ENCODE measurements at places on chromosomes 2 and 18.

GRCh38 chr2:134389381-134389780 is 135.5 kb downstream of the MGAT5 start:
- no peak for DNase-seq

GRCh38 chr2:98759338-98759737 is 28.4 kb upstream of the MGAT4A start:
- DNase-seq, result no peak

- DNase-seq, result peak; percentile 27
These were observed 1.3 kb downstream of the GORASP2 start for GRCh38 chr2:170930131-170930990.

DNA sequence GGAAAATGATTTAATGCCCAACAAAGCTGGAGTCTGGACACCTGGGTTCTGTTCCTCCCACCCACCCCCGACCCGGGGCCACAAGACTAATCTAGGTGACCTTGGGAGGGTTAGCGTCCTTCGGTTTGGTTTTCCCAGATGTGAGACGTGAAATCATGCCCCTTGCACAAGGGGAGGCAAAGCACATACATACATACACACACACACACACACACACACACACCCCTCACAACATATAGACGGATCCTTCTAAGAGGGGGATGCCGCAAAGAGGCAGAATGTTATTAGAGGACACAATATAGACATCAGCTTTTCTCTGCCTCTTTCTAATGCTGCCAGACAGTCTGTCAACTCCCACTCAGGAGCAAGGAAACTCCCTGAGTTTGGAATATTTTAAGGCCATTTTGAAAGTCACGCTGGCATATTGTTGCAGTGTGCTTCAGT is 616 bp upstream of the RBMS1 start:
- peak; percentile 49 for DNase-seq

DNA sequence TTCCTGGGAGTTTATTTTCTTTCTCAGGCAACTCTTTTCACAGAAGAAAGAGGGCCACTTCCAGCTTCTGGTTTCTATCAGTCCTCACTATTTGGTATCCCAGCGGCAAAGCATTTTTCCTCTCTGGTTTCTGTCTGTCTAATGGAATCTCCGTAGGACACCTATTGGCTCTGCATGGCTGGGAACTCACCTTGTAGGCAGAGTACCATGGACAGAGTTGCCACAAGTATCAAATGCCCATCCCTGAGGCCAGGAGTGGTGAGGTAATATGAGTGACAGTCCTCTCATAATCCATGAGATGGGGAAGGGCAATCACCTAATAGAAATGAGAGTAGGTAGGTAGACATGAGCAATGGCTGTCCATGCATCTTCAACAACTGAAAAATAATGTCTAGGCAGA is 369.5 kb upstream of the PIK3C3 start:
- no peak for DNase-seq

DNA sequence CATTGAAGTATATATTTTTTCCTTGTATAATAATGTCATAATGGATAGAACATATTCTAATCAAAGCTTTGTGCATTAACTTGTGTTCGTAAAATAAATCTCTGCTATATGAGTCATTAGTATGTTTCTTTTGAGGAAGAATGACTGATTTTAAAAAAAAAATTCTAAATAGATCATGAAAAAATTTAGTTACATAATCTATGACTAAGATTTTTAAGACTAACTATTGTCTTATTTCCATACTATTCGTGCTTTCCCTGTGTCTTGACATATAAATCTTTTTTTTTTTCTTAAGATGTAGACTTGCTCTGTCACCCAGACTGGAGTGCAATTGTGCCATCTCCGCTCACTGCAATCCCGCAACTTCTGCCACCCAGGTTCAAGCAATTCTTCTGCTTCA is 226.1 kb downstream of the DSEL start:
- peak; percentile 18 for DNase-seq

- DNase-seq, result no peak
These were observed 15.6 kb downstream of the APLF start for GRCh38 chr2:68483011-68483410.

- no peak for DNase-seq
These were observed 38.7 kb downstream of the PSD4 start for GRCh38 chr2:113212245-113213060.

DNA sequence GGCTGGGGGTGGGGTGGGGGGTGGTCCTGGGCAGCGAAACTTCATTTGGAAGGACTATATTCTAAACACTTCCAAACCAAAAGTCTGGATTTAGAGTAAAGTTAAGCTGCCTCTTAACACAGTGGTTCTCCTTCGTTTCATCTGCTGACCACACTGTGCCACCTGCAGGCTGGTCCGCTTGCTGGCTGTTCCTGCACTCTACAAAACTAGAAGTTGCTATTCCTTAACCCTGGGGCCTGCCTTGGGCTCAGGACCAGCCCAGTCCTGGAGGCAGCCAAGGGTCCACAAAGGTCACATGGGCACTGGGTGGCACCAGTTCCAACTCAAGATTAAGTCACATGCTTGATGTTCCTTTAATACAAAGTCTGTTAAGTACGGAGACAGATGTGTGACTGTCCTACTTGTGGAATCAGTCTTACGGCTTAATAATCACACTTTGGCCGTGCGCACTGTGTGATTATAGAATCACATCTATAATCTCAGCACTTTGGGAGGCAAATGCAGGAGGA is 195.4 kb downstream of the FAM210A start:
- DNase-seq, result peak; percentile 55

GRCh38 chr2:241859436-241860183 is 916 bp upstream of the PDCD1 start:
- DNase-seq, result peak; percentile 40

GRCh38 chr2:148593421-148593820 is 51.1 kb upstream of the EPC2 start:
- DNase-seq, result peak; percentile 30

- peak; percentile 39 for DNase-seq
These were observed 72.1 kb upstream of the CAB39 start for GRCh38 chr2:230640540-230641011.

DNA sequence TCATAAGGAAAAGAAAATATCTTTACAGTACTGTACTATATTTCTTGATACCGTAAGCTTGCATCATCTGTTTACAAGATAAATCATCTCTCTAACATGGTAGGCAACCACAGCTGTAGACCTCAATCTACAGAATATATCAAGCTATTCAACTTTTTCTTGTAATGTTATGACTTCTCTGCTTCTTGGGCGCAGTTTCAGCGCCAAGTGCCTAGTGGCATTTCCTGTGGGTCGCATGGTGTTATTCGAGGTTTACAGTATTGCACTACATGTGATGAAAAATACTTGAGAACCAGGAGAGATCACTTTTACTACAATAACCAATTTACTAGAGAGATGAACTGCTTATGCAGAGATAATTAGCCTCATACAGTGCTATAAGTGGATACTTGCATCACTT is 34.0 kb upstream of the SESTD1 start:
- DNase-seq, result no peak

- DNase-seq, result no peak
These were observed 1.2 kb downstream of the EPB41L3 start for GRCh38 chr18:5542515-5543035.

DNA sequence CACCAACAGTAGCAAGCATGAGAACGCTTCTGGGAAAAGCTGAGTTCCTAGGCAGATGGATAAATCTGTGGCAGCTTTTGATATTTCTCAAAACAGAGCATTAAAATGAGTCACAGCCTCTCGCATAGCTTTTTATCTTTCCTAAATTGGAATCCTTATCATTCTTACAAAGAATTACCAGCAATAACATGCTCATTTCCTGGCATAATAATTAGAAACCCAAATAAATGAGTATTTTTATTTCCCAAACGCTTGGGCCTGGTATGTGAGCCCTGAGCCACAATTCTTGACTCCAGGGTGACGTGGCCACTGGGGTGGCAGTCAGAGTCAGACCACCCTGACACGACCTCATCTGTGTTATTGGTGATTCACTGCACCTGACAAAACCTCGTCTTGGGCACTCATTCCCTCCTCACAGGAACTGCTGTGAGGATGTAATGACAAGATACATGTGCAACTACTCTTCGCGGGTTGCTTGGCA is 210.7 kb downstream of the ARL4C start:
- peak; percentile 33 for DNase-seq

GRCh38 chr2:121362774-121363173 is 77.8 kb upstream of the TFCP2L1 start:
- DNase-seq, result no peak

DNA sequence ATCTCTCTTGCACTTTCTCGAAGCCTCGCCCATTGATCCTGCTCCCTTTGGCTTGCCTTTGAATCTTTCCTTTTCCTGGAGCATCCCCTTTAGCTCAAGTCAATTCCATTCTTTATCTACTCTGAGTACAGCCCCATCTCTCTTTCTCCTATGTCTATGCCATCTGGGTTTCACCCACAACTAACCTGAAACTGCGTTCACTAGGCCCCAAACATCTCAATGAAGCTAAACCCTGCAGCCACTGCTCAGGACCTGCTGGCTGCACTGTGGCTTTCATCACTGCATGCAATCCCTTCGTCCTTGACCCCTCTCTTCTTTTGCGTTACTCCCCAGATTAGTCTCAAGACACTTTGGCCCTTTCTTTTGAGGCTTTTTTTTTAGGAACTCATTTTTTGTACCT is 81.6 kb upstream of the CYRIA start:
- DNase-seq, result no peak

DNA sequence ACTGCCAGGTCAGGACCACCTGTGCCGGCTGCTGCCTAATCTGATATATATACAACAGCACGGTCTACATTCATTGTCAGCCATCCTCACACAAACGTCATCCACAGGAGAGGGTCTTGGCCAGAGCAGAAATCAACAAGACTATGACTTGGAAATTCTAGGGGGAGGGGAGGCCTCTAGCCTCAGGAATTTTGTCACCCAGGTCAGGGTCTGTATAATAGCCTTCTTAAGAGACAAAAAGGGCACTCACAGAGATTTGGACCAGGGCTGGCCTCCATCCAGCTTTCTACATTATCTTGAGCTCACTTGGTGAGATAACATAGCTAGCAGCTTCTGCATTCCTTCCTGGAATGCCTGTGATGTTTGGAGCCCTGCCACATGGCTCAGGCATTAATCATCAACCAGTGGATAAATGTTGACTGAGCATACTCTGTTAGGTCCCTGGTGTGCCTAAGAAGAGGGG is 50.4 kb upstream of the CTIF start:
- peak; percentile 96 for DNase-seq

DNA sequence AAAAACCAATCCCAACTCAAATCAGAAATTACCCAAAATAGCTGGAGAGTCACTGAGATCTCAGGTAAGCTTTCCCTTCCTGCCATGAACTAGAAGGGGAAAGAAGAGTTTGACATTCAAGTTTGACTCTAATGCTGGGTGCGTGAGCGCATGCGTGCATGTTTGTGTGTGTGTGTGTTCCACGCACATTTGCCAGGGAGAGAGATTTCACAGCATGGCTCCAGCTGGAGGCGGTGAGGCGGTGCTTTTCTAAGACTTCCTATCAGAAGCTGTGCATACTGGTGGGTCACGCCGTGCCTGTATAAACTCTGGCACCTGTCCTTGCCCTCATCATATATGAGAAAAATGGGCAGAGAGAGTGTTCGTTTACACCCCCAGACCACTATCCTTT is 116.2 kb downstream of the MSH2 start:
- DNase-seq, result no peak

- no peak for DNase-seq
These were observed 27.1 kb downstream of the ST3GAL5 start for GRCh38 chr2:85861650-85862049.

DNA sequence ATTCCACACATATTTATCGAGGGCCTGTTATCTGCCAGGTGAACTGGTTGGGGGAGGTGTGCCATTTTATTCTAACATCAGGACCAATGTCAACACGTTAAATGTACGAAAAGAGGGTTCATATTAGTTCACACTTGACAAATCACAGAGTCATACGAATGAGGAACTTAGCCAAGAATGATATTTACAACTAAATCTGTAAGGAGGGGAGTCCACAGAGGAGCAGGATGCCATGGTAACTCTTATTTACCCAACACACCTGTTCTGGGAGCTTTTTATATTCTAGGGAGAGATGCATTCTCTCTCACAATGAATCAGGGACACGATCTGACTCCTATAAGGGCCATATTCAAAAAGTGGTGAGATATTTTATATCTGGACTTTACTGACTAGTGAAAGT is 144.1 kb downstream of the CDC42EP3 start:
- no peak for DNase-seq

DNA sequence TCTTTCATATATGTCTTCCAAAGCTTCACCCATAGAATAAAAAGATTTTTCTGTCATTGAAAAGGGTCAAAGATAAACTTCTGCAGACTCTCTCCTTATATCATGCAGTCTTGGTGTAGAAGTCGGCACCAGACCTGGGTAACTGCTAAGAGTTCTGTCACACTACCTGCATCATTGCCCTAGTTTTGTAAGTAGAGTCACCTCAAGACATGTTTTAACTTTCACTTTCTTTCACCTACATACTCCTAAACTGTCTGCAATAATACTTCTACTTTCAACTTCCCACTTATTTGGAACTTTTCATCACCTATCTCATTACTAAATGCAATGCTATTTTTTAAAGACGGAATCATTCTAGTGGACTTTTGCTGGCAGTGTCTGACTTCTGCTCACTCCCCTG is 475.6 kb upstream of the VRK2 start:
- DNase-seq, result no peak

DNA sequence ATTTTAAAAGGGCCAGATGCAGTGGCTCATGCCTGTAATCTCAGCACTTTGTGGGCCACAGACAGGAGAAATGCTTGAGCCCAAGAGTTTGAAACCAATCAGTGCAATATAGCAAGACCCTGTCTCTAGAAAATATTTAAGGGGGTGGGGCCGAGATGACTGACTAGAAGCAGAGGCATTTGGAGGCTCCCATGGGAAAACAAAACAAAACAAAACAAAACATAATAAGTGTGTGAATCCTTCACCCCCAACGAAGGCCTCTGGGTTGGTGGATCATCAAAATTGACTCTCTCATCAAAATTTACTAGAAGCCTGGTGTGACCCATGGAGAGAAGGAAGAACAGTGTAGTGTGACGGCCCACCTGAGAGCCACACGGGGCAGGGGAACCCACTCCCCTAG is 560.9 kb downstream of the LRP1B start:
- no peak for DNase-seq

DNA sequence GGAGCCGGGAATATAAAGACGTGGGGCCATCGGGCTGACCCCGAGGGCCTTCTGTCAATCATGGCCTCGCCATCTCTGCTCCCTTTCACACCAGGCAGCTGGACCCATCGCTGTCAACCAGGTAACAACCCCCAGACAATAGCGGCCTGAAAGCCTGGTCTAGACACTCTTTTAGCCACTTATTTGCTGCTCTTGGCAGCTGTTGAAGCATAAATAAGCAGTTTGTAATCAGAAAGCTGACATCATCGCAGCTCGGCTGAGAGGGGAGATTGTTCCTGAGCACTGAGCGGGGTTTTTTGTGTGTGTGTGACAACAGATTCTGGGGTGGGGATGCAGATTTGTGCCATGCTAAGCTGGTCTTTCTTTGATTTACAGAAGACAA is 423.6 kb upstream of the POU3F3 start:
- no peak for DNase-seq
